K562 (cell line): ENCODE measurements at places on chromosomes 7 and 10.

DNA sequence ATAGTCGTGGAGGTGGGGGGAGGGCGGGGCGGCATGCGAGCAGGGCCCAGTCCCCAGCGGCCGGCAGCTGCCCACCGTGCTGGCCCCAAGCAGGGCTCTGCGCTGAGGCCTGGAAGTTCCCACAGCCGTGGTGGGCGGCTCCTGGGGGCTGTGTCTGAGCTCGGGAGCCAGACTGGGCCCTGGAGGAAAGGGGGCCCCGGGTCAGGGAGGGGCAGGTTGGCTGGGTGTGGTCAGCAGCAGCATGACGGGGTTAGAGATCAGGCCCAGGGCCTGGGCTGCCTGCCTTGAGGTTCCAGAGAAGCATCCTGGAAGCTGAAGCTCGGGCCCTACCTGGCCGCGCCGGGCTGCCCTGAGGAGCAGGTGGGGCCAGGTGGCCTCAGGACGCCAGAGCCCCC, 22.1 kb downstream of the GET4 start:
- peak; percentile 48 for DNase-seq

GRCh38 chr10:83994325-83994724, 145.0 kb upstream of the GHITM start:
- DNase-seq, result no peak

DNA sequence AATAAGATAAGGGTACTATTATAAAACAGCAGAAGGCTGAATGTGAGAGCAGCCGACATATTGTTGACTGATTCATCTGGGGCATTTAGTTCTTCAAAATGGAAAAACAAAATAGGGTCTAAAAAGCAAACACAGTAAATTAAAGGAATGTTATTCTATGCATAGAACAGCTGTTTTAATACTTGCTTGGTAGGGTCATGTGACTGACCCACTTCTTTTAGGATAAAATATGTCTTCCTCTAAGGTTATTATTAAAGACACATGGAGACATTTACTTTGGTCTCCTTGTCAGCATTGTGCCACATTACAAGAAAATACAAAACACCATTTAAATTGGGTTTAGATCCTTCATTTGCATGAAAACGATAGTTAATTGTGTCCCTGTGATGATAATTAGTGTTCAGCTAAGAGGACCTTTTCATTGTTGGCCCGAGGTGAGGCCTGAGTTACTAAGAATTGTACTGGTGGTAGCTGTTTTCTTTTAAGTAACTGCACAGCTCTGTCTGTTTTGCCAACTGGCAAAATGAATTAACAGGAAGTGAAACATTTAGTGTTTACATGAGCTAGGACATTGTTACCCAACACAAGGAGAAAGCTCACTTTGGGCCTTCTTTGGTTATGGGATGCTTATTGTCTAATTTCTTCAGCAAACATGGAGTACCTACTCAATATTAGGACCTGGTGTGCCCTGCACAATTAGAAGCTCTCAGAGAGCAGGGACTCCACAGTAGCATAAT, 764.4 kb downstream of the LRMDA start:
- no peak for DNase-seq

DNA sequence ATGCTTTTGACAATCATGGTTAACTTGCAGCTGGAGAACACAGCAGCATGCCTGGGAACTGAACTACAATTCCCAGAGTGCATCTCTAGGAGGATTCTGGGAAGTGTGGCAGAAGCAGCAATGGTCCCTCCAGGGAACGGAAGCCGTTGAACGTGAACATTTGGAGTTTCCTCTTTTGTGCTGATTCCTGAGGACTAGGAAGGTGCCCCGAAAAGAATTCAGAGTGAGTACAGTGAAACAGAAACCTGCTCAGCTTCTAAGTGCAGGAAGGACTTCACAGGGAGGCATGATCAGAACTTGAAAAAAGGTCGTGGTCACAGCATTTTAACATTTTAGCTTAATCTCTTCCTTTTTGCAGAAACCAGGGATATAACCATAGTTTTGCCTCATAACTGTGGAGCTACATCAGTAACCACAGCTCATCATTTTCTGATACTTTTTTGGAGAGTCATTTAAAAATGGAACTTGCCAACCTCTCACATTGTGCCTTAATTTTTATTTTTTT, at the start of gene NUDT13:
Gene NUDT13, plus strand, starts transcription at position 111 of the 505 bp plus-strand sequence. CDS start 3,911 bp downstream, outside the sequence.
- DNase-seq, result peak; percentile 65

GRCh38 chr10:71780156-71780555, 6.8 kb upstream of the VSIR start:
- DNase-seq, result no peak

DNA sequence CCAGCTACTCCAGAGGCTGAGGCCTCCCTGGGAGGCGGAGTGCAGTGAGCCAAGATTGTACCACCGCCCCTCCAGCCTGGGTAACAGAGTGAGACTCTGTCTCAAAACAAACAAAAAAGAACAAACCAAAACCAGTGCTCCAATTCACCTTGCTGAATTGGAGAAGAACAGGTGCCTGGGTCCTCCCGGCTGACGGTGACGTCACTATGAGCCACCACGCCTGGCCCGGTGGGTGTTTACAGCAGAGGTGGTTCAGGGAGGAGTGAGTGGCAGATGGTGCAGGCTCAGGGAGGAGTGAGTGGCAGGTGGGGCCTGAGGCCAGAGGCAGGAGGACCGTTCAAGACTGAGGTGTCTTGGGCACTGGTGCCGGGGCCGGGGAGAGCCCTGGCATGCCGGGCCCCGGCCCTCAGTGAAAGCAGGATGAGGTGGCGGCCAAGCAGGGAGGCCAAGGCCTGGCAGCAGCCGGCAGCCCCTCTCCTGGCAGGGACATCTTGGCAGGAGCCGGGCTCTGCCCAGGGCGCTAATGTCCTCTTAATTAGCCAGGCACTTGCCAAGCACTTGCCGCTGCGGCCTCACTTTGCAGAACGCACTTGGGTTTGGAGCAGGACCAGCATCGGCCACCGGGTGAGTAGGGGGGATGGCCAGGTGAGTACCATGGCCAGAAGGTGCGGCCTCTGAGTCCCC, 162.8 kb upstream of the TNRC18 start:
- DNase-seq, result no peak

GRCh38 chr10:12350925-12351324, 1.6 kb downstream of the CAMK1D start:
- no peak for DNase-seq

GRCh38 chr7:907158-907980, 31.0 kb downstream of the GET4 start:
- DNase-seq, result no peak

DNA sequence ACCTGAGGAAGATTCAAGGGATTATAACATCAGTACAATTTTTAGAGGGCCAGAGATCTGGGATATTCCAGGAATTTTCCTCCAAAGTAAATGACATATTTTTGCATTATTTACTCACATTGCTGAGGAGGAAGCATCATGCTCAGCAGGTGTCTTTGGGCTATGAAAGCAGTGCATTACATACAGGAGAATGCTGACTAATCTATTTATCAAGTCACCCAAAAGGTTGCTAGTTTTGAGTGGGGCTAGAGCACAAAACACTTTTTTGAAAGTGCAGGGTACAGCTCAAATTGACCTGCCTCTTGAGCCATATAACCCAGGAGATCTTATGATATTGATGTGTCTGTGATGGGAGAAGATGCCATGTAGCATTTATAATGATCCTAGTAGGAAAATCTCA, 603.1 kb downstream of the POM121L12 start:
- no peak for DNase-seq

DNA sequence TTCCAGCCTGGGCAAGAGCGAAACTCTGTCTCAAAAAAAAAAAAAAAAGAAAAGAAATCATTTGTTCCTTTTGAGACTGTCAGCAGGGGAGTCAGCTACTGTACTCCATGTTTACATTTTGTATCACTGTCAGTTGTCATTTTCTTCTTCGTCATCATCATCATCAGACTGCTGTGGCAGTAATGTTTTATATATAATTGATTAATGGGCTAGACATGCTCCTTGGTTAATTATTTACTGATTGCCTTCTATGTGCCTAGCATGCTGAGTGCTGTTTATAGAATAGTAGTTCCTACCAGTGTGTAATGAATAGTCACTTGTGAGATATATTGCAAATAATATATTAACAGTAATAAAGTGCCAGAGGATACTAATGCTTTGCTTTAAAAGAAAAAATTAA, 50.5 kb downstream of the VCL start:
- DNase-seq, result no peak

DNA sequence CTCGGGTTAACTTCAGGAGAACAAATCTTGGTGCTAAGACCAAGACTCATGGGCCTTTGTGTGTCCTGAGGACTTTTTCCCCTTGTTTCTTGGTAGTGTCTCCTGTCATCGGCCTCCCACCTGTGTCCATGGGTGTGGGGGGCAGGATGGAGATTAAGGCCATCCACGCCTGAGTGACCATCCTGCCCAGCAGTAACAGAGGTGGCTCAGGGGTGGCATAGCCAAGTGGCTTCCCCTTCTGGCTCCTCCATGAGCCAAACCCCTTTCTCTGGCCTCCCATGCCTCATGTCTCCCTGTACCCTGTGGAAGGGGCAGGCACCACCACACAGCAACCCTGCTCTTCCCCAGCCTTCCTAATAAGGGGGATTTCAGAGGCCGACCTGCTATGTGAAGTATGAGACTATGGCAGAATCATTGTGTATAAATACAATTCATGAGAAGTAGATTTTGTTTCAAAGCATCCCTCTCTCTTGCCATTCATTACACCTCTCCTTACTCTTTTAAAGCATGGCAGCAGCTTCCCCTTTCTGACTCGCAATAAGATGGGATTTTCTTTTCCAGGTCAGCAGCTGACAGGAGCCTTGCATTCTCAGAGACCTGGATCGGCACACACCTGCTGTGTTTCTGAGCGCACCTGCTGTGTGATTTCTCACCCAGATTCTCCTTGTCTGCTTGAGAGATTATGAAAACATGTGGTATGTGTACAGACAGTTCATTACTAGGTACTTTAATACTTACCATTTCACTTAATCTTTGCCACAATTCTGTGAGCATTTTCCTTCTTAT, 102.5 kb downstream of the XPNPEP1 start:
- no peak for DNase-seq

GRCh38 chr7:151113344-151114150, 27.3 kb downstream of the AGAP3 start:
- DNase-seq, result peak; percentile 87

- no peak for DNase-seq
Observed at GRCh38 chr7:2873146-2873545, 29.0 kb upstream of the GNA12 start.

DNA sequence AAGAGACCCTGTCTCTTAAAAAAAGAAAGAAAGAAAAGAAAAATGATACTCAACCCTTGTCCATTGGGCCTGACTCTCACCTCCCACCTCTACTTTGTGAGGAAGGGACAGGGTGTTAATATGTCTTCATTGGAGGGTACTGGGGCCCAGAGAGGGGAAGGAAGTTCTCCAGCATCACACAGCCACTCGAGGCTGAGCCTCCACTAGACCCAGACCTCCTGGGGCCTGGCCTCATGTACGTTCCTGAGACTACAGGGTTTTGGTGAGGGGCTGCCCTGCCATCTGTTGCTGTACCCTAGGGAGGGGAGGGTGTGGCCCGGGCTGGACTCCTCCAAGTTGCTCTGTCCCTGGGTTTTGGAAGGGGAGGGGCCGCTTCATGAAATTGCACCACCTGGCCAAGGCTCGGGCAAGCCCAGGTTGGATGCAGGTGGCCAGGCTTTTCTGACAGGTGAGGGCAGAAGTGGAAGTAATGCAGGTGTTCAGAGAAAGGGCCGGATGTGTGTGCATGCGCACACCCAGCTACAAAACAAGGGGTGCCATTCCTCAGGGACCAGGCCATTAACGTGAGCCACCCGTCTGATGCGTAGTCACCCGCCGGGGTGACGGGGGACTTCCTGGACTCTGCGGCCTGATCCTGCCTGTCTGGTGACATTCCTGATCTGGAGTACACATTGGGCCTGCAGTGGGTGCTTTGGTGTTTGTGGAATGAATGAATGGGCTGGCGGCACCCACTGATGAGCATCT, 21.7 kb downstream of the GTF2IRD1 start:
- no peak for DNase-seq

DNA sequence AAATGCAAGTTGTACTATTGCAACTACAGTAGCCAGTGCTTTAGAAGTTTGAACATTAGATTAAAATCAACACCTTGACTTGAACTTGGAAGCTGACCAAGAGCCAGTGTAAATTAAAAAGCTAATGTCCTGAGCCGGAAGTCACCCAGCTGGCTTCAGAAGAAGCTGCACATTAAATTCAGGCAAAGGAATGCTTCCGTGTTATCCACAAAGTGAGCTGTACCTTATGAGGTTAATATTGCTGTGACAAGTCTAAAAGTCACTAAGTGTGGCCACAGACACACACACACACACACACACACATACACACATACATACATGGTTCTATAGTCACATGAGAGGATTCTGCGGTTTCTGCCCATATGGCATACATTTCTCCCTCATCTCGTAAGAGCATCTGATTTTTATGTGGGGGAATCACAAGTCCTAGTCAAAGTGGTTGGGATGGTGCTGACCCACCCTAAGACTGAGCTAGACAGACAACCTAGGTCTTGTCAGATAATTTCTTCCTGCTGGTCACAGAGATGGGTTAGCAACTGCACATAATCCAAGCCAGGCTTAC, 612.9 kb downstream of the SORCS1 start:
- no peak for DNase-seq

DNA sequence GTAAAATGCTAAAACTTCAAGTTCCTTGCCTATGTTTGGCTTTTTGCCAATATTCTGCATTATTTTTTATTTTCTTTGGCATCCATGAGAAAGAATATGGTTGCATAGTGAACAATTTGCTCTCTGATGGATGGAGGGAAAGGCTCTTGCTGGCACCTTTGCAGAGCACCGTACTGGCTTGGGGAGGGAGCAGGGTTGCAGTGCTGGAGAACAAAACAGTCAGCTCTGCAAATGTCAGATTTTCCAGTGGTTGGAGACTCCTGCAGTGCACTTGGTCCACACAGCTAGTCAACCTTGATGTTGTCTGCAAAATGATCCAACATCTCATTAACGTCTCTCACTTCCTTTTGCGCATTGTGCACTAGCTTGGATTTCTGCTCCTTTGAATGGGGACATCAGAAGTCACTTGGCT, 100.8 kb downstream of the ANLN start:
- no peak for DNase-seq

GRCh38 chr10:128854204-128854603, 612.8 kb upstream of the MGMT start:
- DNase-seq, result no peak

GRCh38 chr10:126117196-126117595, 220.8 kb downstream of the FANK1 start:
- DNase-seq, result no peak

GRCh38 chr7:94940241-94940640, 32.8 kb downstream of the PPP1R9A start:
- no peak for DNase-seq

DNA sequence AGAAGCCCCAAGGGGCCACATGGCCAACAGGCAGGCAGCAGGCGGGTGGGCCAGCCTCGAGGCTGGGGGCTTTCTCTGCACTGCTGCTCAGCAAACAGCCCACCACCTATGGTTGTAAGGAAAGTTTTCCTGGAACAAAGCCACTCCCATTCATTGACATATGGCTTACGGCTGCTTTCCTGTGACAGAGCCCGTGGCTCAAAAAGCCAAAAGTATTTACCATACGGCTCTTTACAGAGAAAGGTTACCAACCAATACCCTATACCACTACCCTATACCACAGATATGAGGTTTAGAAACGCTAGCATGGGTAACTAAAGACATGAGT, 152.7 kb downstream of the MAD1L1 start:
- no peak for DNase-seq
